ENCODE measurements at places on chromosomes 11 and 22.
A peak's percentile ranks its signal among the peaks of the same experiment; 100 is the strongest.

- DNase-seq = no peak
These were observed 59.9 kb downstream of the PAK1 start for GRCh38 chr11:77413850-77414460.

DNA sequence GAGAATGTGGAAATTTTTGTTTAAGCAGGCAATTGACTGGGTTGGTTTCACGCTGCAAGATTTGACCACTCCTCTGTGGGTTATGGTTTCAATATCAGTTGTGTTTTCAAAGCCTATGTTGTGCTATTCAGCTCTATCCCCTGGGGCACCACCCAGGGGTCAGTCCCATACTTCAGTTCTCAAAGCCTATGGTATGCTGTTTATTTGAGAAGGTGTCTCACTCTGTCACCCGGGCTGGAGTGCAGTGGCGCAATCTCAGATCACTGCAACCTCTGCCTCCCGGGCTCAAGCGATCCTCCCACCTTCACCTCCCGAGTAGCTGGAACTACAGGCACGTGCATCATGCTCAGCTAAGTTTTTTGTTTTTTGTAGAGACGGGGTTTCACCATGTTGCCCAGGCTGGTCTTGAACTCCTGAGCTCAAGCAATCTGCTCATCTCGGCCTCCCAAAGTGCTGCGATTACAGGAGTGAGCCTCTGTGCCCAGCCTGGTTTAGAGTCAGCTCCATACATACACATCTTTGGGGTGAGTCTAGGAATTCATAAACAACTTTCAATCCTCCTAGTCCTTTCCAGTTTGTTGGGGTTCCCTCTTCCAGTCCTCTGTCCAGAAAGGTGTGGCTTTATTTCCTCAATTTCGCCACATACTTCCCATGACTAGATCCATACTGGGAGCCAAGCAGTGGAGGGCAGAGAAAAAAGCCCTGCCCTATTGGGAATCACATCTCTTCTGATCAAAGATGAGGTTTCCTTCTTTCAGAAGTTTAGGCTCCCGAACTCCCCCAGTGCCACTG, 35.0 kb upstream of the MAPK1 start:
- no peak for DNase-seq

DNA sequence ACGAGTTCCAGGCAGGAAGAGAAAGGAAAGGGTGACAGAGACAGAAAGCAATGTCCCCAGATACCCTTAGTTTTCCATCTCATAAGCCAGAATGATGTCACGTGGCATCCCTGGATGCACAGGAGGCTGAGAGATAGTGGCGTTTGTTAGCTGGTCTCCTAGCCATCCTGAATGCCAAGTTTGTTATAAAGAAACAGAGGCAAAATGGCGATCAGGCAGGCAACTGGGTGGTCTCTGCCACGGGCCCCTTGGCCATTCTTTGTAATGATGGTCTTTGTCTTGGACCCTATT, 5.3 kb downstream of the SMIM38 start:
- no peak for DNase-seq

DNA sequence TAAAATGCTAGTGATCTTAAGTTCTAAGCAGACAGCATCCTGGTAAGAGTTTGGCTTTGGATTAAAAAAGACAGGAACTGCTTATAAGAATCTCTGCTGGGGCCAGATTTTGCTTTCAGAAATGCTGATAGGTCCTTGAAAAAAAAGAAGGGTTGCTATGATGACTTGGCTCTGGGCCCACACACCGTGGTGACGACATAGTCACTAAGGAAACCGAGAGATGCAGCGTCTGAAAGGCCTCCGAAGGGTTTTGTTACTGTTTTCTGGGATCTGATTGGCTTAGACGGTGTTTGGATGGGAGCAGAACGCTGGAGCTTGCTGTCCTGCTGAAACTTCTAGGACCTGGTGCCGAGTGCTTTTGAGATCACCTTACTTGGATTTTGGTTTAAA, 8.4 kb downstream of the FAM118A start:
- peak; percentile 81 for DNase-seq

DNA sequence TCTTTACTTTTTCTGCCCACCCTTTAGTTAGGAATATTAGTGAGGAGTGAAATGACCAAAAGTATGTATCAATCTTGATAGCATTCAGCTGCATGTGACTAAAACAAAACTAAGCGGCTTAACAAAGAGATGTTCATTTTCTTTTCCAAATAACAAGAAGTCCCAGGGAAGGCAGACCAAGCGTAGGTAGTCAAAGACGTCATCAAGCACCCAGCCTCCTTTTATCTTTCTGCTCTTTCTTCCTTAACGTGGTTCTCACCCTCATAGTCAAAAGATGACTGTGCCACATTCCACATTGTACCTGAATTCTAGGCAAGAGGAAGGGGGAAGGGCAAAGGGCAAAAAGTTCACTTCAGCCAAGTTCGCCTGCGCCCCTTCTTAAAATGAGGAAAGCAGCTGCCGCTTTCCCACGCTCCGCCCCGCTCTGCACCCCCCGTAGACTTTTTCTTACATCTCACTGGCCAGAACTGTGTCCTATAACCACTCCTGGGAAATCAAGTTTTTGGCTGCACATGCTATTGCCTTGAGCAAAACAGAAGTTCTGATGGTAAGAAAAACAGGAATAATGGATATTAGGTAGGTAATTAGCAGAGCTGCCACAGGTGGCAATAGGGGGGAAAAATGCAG, 14.6 kb upstream of the PGM2L1 start:
- DNase-seq = no peak

DNA sequence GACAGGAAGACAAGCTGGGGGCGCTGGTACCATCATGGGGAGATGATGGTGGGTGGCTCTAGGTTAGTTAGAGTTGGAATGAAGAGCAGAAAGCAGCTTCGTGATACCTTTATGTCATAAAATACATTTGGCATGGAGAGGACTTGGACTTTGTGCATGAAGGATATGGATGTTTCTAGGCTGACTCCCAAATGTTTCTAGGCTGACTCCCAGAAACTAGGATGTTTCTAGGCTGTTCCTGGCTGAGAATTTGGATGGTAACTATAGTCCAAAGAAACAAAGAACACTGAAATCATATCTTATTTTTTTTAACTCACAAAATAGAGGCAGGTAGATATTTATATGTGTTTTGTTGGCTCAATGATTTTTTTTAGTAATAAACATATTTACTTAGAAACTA, 89.4 kb upstream of the VPREB1 start:
- no peak for DNase-seq

GRCh38 chr11:73185680-73186293, 32.3 kb upstream of the P2RY2 start:
- no peak for DNase-seq

GRCh38 chr11:130054966-130055365, 14.7 kb upstream of the APLP2 start:
- DNase-seq = no peak

DNA sequence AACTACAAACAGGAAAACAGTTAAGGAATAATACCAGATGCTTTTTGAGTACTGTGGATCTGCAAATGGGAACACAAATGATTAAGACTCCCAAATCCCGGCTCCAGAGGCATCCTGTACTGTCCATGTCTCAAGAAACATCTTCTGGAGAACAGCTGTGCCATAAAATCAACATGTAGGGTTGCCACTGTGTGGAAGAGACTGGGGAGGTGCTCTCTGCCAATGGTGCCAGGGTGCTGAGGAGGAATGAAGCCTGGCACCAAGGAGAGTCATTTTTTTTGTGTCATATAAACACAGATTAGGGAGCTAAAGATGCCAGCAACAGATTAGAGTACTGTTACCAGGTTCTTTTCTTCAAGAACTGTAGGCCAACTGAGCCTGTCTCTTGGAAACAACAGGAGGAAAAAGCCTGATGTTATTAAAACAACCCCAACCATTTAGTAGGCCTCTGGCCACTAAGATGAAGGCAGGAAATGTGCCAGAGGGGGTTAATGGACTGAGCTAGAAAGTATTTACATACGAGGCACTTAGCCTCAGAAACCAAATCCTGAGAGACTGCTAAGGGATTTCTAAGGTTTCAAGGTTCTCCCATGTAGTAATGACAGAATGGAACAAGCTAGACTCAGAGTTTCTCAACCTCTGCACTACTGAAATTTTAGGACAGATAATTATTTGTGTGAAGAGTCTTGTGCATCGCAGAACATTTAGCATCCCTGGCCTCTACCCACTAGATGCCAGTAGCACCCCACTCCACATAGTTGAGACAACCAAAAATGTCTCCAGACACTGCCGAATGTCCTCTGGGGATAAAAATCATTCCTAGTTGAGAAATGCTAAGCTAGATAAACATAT, 54.6 kb upstream of the CHRM4 start:
- DNase-seq = no peak

DNA sequence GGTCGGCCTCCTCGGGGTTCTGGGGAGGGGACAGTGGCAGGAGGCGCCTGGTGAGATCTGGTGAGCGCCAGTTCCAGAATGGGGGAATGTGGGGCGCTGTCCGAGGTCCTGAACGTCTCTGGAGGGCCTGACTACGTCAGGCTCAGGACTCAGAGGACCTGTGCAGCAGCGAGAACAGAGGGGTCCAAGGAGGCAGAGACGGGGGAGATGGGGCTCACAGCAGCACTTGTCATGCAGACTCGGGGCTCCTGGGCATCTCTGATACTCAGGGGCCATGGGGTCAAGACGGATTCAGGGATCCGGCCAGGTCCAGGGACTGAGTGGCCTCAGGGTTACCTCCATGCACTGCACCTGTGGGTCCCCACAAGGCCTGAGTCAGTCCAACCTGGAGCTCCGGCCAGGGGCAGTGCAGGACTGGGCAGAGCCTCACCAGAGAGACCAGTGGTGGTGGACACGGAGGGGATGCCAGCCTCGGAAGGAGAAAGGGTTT, 92.2 kb downstream of the BRD1 start:
- no peak for DNase-seq

- DNase-seq = no peak
These were observed 75.7 kb upstream of the PITPNB start for GRCh38 chr22:27994481-27995331.

DNA sequence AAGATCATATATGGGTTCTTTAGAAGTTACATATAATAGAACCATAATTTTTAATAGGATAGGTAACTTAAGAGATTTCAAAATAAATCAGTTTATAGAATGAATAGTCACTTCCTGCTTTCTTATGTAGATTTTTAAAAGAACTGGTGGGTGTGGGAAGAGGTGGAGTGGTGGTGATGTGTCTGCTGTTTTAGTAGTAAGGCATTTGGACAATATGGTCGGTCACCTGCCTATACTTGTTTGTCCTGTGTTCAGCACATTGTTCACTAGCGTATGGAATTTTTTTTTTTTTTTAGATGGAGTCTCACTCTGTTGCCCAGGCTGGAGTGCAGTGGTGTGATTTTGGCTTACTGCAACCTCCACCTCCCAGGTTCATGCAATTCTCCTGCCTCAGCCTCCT, 39.3 kb downstream of the CCDC81 start:
- no peak for DNase-seq

- DNase-seq = no peak
These were observed 4.4 kb downstream of the TRIOBP start for GRCh38 chr22:37701141-37701786.

DNA sequence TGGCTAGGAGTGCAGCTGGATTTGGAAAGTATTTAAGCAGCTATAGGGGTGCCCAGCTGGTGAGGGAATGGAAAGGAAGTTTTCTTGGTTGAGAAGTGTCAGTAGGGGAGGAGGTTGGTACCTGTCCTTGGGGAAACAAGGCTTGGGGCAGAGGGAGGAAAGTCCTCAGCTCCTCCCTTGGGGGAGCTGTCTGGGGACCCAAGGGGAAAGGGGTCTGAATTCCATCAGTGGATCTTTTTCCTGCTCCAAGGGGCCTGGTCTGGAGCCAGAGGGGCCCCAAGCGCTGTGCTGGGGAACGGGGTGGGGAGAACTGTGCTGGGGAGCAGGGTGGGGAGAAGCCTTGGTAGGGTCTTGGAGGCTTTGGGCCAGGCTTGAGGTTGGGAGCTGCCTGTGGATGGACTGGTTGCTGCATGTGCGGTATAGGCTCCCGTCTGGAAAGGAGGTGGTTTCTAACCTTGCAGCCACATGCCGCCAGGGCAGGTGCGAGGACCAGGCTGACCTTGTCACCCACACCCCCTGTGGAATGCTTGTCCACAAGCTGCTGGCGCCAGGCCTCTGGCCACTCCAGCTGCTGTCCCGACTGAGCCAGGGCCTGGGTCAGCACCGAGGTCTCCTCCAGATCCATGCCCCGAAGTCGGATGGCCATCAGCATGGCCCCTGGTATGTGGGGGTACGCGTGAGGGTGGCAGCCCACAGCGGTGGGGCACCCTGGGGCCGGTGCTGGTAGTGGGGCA, 963 bp downstream of the TYMP start:
- no peak for DNase-seq

- no peak for DNase-seq
These were observed 4.2 kb downstream of the MRGPRD start for GRCh38 chr11:68976563-68976962.

DNA sequence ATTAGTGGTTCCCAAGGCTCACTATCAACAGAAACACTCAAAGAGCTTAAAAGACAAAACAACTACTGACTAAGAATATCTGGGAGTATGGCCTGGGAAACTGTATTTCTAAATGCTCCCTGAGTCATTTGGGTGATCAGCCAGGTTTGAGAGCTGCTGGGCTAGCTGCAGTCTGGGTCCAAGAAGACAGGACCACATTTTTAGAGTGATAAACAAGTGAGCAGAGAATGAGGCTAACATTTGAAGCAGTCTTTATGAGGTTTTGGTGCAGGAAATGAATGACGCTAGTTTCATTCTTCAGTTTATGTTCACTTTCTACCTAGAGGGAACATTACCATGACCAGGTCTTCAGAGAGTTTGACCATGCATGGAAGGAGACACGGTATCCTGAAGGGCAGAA, 97.7 kb downstream of the TEAD1 start:
- DNase-seq = no peak

DNA sequence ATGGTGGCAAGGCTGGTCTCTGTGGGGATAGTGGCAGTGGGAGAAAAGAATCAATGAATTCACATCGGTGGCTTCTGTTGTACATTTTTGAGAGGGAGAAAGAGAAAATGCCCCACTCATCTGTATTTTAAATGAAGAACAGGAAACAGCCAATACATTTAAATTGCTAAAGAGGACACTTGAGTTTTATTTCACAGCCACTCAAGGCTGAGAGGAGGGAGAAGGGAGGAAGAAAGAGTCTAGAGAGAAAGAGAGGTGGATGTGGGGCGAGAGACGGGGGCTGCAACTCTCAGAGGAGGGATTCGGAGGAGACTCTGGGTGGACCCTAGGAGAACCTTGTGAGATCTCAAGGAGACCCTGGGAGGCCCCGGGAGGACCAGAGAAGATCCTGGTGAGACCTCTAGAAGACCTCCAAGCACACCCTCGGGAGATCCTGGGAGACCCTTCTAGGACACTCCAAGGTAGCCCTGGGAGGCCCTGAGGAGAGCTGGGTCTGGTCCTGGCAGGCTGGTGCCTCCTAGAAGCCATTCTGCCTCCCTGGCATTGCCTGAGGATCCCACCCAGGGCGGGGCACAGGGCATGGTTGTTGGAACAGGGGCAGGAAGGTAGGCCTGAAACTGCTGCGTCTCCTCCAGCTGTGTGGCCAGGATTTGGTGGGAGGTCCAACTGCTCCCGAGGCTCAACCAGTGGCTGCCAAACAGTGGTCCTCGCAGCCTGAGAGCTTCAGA, 91.0 kb upstream of the SHISAL1 start:
- no peak for DNase-seq

GRCh38 chr11:118885831-118886565, 2.3 kb downstream of the CXCR5 start:
- no peak for DNase-seq

GRCh38 chr11:135027461-135027860, 615.4 kb upstream of the B3GAT1 start:
- DNase-seq = no peak

GRCh38 chr11:128884054-128884453, 7.1 kb upstream of the KCNJ5 start:
- no peak for DNase-seq

GRCh38 chr22:29344137-29344536, 28.6 kb upstream of the RASL10A start:
- DNase-seq = no peak

Measured in stimulated activated CD4-positive, alpha-beta T cell treated with anti-CD3 and anti-CD28 coated beads, TNF-alpha, amount 100 ng/mL, for 4 hours (primary cell).